Fibroblast of pulmonary artery (primary cell): ENCODE measurements at places on chromosomes 5 and 9.

GRCh38 chr9:13816837-13817236 is 497.1 kb downstream of the NFIB start:
- DNase-seq: no peak

GRCh38 chr5:103425686-103426454 is 136.7 kb downstream of the NUDT12 start:
- DNase-seq: no peak

- no peak for DNase-seq
Measured at GRCh38 chr5:100889896-100890295, 13.2 kb downstream of the ST8SIA4 start.

DNA sequence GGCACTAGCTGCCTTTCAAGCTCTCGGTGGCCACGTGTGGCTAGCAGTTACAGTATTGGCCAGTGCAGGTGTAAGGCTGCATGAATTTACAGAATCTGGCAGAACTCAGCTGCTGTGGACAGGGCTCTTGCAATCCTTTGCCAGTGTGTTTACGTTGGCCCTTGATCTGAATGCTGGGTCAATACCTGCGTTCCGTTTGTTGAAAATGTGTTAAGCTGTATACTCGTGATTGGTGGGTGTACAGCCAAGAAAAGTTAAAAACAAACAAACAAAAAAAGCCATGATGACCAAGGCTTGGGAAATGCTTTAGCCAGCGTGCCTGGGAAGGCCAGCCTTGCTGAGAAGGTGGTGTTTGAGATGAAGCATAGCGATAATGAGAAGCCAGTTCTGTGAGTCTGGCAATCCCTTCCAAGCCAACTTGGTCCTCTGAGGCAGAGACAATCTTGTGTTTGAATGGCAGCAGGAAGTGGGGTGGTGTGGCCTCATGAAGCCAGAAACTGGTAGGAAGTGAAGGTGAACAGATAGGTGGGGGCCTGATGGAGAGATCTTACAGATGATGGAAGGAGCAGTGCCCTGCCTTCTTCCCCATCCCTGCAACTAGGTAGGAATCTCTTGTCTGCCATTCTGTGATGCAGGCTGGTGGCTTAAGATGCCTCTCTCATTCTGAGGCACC is 820 bp upstream of the CFAP90 start:
- DNase-seq: no peak

DNA sequence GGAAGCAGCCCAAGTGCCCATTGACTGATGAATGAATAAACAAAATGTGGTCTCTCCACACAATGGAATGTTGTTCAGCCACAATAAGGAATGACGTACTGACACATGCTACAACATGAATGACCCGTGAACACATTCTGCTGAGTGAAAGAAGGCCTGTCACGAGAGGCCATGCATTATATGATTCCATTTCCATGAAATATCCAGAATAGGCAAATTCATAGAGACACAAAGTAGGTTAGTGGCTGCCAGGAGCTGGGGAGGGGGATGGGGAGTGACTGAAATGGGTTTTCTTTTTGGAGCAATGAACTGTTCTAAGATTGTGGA is 41.4 kb downstream of the BICD2 start:
- no peak for DNase-seq

- DNase-seq: no peak
Measured at GRCh38 chr9:75083188-75083970, 4.6 kb downstream of the NMRK1 start.
